ENCODE measurements at places on chromosomes 4 and X.

DNA sequence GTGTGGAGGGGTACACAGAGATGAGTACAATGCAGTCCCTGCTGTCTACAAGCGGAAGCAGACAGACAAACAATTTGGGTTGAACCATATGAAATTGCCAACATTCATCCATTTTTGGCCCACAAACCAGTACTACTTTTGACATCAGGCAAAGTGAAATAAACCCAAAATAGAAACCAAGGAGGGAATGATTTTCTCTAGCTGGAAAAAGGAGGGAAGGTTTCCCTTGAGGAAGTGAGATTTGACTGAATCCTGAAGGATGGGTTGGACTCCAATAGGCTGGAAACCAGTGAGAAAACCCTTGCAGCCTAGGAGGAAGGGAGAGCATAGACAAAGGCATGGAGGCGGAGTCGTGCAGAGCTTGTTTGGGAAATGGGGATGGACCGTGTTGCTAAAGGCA lies 63.5 kb upstream of the PJA1 start:
- no peak for DNase-seq

DNA sequence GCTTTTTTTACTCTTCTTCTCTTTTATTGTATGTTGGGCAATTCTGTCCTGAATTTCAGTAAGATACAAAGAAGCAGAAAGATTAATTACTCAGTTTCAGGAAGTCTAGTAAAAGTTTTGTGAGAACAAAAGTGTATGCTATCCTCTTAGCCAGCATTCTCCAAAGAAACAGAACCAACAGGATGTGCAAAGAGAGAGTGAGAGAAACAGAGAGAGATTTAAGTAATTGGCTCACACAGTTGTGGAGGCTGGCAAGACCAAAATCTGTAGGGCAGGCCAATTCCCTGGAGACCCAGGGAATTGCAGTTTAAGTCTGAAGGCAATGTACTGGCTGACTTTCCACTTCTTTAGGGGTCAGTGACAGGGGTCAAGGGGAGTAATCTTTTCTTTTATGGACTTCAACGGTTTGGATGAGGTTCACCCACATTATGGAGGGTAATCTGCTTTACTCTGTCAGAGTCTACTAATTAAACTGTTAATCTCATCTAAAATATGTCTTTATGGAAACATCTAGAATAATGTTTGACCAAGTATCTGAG lies 59.2 kb upstream of the SLC39A8 start:
- DNase-seq, result no peak

GRCh38 chr4:159103384-159103990 lies 608 bp downstream of the RAPGEF2 start:
- no peak for DNase-seq

DNA sequence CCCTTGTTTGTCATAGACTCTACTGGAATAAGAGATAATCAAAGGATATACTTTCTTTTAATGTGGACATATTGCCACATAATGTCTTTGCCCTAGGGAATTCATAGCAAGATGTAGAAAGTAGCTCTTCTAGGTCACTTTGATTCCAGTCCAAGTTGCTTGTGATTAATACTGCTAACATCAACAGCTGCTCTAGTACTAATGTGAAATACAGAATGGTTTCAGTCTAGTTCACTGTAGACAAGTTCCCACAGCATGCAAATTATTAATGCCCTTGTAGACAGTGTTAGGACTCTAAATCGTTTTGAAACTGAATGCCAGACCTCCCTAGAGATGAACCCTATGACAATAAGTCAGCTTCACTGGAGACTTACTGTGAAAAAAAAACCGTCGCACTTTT lies 494.6 kb upstream of the ATOH1 start:
- no peak for DNase-seq

DNA sequence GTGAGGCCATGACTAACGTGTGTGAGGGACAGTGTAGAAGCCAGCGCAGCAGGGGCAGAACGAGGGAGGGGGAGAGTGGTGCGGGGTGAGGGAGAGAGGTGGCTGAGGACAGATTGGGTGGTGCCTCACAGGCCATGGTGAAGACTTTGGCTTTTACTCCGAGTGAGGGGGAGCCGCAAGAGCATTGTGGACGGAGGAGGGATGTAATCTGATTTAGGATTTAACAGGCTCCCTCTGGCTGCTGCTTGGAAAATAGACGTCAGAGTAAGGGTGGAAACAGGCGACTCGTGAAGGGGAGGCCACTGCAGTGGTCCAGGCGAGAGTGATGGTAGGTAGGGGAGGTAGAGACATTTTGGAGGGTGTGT lies 13.0 kb downstream of the PPP1R3F start:
- DNase-seq, result no peak

DNA sequence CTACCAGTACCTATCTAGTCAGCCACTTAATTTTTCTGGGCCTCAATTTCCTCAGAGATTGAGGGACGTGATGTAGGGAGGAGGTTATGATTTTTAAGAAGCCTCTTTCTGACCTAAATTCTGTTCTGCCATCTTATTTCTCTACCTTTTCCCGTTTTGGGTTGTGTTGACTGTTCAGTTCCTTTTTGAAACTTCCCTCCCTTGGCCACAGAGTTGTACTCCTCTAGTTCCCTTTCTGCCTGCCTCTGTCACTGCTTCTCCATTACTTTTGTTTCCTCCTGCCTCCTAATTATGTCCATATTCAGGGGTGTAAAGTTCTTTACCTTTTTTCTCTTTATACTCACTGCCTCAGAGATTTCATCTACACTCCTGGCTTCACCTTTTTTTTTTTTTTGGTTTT lies 25.4 kb downstream of the CLCN5 start:
- DNase-seq, result no peak

- no peak for DNase-seq
Observed at GRCh38 chrX:133402042-133402453, 13.2 kb downstream of the GPC4 start.

DNA sequence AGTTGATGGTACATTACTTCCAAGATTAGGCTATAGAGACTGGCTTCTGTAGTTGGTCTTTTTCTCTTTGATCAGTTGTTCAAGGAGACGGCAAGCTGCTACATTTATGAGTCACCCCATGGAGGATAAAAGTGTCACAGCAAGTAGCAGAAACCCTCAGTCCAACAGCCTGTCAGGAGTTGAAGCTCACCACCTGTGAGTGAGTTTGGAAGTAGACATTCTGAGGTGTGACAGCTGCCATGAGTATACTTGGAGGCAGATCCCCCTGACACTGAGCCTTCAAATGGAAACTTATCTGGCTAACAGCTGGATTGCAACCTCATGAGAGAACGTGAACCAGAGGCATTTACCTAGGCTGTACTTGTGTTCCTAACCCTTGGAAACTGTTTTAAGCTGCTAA lies 68.0 kb downstream of the CCNG2 start:
- no peak for DNase-seq

DNA sequence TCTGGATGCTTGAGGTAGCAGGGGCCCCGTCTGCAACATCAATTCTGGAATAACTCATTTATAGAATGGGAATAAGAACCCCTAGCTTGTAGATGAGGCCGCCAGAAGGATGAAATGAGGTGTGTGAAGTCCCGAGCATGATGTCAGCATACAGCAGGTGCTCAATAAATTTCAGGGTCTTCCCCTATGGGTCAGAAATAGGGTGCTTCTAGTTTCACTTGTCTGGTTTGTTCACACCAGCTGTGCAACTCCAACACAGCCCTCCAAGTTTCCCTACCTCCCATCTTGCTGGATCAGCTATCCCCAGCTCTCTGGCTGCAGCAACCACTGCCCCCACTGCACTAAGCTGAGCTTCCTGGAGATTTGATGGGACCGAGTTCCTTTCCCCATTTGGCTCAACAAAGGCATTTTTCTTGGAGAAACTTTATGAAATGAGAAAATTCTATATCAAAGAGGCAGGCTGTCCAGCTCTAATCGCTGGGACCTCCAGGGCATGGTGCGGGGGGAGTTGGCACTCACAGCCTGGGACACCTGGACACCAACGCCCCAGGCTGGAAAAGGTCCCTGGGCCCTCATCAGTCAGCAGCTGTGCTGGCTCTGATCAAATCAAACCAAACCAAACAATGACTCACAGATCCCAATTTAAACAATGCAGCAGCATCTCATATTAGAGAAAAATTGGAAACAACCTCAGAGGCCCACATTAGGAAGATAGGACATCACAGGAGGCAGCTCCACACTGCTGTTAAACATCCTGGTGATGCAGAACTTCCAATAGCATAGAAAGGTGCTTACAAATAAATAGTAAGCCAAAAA lies 13.3 kb downstream of the SLC2A9 start:
- DNase-seq, result no peak

DNA sequence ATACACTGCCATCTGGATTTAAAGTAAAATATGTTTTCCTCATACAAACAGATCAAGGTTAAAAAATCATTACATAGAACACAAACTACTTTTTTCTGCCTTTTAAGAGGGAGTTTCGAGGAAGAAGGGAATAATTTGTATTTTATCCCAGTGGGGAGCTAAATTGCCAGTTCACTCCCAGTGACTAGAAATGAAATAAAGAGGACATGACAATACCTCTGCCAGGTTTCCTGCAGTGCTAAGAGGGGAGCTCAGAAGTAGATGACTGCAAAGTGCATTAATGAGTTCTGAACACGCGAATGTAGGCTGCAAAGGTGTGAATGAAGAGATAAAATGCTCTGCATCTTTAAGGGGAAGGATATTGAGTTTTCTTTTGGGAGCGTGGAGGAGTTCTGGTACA lies 69.7 kb downstream of the SRPX start:
- no peak for DNase-seq

GRCh38 chrX:2317527-2318055 lies 183.2 kb downstream of the DHRSX start:
- DNase-seq, result no peak

- no peak for DNase-seq
Observed at GRCh38 chr4:89254847-89255246, 52.8 kb downstream of the GPRIN3 start.

DNA sequence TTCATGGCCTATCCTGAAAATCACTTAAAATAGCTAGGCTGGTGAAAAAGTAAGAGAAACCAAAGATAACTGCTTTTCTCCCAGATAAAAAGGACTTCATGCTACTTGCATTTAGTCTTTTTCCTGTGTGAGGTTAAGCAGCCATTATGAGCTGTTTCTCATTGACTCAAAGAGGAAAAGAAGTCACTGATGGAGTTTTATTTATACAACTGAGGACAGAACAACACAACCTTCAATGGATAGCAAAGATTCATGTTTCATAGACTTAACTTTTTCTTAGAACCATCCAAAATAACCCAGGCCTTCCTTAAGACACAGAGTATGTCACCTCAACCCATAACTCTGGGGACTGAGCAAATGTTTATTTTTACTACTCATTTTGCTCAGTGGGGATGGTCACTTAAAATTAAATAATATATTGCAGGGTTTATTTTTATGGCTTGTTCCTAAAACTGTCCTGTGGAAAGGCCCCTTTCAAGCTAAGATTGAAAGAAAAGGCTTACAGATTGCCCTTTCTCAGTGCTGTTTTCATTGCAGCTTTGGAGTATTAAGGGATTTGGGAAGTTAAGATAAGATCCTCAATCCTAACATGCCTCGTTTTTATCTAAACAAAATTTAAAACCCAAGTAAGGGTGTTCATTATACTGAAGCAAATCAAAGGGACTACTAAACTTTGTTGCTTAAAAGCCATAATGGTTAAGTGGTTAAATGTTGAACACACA lies 252.6 kb upstream of the MAD2L1 start:
- DNase-seq, result no peak

DNA sequence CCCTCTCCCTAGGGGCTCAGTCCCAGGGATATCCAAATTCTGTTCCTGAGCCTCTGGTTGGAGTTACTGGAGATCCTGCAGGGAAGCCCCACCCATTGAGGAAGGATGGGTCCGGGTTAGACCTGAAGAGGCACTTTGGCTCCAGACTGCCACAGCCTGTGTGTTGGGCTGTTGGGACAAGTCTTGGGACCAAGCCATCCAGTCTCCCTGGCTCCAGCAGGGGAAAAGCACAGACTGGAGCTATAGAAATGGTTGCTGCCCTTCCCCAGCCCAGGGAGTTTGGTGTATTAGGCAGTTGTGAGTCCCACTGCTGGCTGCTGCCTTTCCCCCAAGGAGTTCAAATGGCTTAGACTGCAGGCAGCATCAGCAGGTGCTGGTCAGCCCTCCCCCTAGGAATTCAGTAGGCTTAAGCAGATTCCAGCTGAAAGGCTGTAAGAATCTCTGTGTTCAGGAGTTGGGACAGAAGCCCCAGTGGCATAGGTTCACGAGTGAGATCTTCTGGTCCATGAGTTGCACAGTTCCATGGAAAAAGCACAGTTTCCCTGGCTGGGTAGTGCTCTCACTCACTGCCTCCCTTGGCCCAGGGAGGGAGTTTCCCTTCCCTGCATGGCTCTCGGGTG lies 344.0 kb upstream of the EPHA5 start:
- DNase-seq, result no peak

- DNase-seq, result no peak
Observed at GRCh38 chr4:3826247-3827172, 60.3 kb downstream of the ADRA2C start.

- DNase-seq, result no peak
Observed at GRCh38 chrX:136616987-136617685, 30.8 kb upstream of the CD40LG start.

DNA sequence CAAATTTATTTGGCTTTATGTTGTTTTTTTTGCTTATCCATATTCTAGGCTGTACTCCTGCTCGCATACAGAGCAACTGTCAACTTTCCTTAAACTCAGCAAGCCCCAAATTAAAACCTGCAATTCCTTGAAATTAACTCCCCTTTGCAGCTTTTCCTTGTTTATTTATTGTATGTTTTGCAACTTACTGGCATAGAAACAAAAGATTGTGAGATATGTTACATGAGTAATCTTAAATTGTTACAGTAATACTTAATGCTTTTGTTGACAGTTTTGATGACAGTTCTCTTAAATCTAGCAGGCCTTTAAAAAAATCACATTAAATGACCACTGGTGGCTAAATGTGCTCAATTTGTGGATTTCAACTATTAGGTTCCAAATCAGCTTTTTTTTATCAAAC lies 4.5 kb downstream of the DDX3X start:
- no peak for DNase-seq

DNA sequence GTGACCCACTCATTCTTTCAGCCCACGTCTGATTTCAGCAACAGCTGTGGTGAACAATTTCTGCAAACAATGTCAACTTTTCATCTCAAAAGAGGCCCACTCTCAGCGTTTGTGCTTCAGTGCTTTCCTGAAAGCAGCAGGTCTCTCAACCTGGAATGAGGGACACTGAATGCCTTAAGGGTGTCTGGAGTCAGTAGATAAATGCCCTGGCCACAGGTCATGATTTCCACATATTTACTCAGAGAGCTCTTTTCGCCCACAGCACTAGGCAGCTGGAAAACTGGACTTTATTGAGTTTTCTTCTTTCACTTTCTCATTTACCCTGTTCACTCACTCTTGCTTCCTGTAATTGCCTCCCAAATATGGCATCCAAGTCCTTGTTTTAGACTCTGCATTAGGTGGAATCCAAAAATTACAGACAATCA lies 52.8 kb downstream of the NPFFR2 start:
- DNase-seq, result no peak

- DNase-seq, result no peak
Observed at GRCh38 chr4:14874990-14875389, 127.3 kb upstream of the CPEB2 start.

GRCh38 chr4:84870398-84871163 lies 95.9 kb downstream of the WDFY3 start:
- peak; percentile 25 for DNase-seq

Data from amniotic stem cell (primary cell).